ENCODE measurements at places on chromosomes 4 and X. TPM values are rescaled to one million over a fixed set of nuclear protein-coding genes. Genes with fewer than 3 reads are reported as not detected.

DNA sequence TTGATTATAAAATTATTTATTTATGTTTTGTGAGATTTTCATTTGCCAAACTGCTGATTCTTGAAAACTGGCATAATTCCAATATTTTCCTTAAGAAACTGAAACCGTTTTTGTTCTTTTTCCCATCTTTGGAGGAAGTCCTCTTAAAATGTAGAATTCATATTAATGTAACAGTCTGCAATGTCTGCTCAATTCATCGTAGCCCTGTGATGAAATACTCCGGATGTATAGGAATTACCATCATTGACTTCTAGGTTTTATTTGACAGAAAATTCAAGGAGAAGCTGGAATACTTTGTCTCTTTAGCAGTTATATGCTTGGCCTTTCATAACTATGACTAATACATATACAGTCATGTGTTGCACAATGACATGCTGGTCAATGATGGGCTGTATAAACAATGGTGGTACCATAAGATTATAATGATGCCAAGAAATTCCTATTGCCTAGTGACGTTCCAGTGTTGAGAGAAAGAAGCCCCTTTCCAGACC, 185.0 kb upstream of the GPRIN3 start:
- DNase-seq = no peak

- DNase-seq = no peak
Observed at GRCh38 chr4:142347241-142347640, 498.9 kb downstream of the INPP4B start.

DNA sequence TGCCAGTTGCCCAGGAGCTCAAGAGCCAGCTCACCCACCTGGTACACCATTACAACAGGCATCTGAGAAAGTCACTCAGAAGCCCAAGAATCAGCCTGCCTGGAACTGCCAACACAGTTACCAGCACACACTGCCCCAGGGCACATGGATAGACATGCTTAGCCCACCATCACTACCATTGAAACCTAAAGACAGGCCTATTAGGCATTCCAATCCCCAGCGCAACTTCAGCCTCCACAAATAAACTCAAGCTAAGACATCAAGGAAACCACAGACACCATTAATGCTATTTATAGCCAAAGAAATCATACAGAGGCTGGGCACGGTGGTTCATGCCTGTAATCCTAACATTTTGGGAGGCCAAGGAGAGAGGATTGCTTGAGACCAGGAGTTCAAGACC, 42.3 kb downstream of the ATRX start:
- no peak for DNase-seq

DNA sequence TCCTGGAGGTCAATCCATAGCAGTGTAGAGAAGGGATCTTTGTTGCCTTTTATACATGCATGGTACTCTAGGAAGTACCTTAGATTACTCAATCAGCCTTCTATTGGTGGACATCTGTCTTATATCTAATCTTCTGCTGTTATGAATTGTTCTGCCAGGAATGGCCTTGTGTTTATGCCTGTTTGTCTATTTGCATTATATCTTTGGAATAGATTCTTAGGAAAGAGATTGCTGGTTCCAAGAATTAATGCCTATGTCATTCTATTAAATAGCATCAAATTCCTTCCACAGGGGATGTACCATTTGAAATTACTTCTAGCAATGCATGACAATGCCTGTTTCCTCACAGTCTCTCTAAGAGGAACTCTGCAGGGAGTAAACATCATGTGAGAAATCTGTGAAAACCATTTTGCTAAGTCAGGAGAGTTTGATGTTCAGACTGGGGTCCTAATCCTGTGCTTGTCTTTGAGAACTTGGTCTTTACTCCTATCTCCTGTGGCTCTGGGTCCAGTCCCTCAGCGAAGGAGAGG, 42.5 kb downstream of the BEX3 start:
- DNase-seq = no peak

DNA sequence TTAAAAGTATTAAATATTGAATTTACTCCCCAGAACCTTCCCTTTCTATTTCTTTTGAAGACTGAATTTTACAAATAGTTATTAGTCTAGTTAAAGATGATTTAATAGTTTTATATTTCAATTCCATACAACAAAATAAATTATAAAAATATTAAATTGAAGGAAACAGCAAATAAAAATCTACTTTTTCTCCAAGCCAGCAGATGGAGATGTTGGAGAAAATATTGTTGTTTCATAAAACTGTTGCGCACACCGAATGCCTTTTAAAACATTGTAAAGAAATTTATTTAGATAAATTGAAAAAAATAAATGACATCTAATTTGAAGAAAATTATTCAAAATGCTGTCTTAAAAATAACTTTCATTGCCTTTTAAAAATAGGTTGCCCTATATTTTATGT, 5.5 kb downstream of the GRIA2 start:
- no peak for DNase-seq

PF4V1 gene
- 4.2 TPM for total RNA-seq

EMCN gene
- total RNA-seq = 56.6 TPM
